ENCODE measurements at places on chromosomes 1 and 21.

GRCh38 chr1:166193057-166193698 is 26.4 kb upstream of the FAM78B start:
- DNase-seq: no peak

DNA sequence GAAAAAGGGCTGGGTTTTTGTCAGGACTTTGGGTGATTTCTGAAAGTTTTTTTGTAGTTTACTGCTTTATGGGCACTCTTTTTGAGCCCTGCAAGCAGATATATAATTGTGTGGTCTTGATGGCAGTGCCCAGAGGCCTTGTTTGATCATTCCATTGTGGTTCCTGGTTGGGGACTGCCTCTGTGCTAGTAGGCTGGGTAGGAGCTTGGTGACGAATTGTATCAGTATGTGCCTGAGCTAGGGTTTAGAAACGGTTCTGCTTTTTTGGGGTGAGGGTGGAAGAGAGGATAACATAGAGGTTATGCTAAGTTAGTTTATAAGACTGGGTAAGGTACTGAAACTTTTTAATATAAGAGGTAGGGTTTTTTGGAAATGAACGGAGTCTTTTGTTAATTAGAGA is 139.7 kb upstream of the ETV3 start:
- no peak for DNase-seq

GRCh38 chr1:245234217-245235081 is 79.7 kb downstream of the KIF26B start:
- DNase-seq: no peak

DNA sequence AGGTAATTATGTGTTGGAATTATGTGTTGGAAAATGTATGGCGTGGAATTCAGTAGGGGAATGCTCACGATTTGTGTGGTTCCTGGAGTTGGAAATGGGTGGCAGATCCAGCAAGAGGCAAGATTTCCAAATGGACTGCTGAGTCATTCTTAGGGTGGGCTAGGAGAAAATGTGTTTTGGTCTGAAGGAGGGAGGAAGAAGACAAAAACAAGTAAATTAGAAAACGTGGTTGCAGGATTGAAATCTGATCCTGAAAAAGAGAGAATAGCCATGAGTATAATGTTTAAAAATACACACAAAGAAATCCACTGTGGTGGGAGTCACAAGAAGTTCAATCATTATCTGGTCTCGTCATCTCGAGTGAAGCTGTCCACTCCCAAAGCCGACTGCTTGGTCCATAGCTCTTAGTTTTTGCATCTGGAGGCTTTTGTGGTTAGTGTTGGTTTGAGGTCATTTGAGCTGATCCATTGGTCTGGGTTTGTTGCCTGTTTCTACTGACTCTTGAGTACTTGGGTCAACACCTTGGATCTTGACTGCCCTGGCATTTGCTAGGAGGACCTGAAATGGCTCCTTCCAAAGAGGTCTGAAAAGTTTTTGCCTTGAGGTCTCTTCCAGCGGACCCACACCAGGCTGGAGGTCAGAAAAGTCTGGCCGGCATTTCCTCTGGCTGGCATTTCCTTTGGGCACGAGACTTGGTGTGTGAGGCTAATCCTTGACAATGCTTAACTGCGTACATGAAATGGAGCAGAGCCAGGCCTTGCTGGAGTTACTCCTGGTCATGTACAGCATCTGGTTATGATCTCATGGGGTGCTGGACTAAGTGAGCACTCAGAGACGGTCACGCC is 9.2 kb downstream of the MX2 start:
- DNase-seq: no peak

- DNase-seq: peak; percentile 66
Observed at GRCh38 chr1:111032295-111032897, 68.7 kb upstream of the LRIF1 start.

GRCh38 chr1:160808289-160808688 is 12.3 kb downstream of the LY9 start:
- no peak for DNase-seq

DNA sequence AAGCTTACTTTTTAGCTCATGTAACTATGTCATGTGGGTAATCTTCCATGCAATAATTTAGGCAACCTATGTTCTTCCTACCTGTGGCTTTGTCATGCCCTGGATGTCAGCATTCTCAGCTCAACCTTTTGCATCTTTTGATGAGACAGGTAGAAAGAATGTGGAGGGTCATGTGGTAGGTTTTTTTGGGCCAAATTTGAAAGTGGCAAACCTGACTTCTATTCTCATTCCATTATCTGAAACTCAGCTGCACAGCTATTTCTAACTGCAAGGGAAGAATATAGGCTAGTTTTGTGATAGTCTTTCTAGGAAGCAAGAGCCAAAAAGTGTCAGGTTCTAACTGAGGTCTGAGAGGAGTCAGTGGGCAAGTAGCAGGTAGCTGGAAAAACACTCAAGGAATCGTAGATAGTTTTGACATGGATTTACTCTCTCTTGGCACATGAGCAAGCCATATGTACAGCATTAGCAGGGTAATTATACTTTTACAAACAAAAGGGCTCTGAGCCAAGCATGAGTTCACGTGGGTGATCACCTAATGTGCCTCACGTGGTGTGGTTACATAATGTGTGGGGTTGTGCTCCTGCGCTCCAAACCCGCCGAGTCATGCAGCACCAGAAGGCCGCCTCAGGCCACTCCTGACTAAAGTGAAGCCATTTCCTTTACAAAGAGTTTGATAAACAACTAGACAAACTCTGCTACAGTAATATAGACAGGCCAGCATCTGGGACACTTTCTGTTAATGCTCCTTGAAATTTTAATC is 1013.8 kb downstream of the PLA2G4A start:
- no peak for DNase-seq

DNA sequence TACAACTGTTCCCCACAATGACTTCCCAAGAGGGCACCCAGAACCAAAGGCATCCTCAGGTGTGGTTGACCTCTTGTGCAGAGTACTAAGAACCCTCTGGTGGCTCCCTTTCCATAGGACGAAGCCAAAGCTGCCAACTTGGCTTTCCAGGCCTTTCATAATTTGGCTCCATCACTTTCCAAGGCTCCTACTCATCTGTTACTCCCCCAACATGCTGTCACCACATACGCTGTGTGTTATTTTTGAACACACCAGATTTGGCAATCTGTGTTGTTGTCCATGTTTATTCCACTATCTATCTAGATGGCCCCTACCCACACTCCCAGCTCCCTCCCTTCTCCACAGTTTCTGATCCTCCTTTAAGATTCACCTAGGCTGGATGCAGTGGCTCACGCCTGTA is 10.2 kb upstream of the NKAIN1 start:
- no peak for DNase-seq

All from CD4-positive, alpha-beta T cell treated with Interleukin-1 beta for 1 hour (primary cell).